ENCODE measurements at places on chromosomes 5 and 9.
A peak's percentile ranks its signal among the peaks of the same experiment; 100 is the strongest.

DNA sequence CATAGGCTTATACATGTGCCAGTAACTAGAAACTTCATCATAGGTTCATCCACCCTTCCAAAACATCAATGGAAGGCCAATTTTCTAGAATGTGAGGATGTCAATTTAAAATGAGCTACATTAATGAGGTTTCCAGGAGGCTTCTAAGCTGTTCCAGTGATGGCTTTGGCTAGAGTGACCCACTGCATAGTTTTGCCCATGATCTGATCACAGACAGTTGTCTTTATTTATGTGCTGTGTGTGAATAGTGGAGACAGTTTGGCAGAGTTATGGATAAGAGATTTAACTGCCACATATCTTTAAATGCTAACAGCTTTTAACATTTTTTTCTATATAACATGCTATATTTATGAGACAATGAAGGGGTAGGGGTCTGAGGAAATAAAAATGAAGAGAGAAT lies 139.0 kb upstream of the ZNF462 start:
- DNase-seq, result no peak

- DNase-seq, result no peak
Observed at GRCh38 chr5:147417135-147417813, 92.6 kb downstream of the DPYSL3 start.

GRCh38 chr9:121984726-121985402 lies 108.2 kb downstream of the TTLL11 start:
- no peak for DNase-seq

- DNase-seq, result no peak
Observed at GRCh38 chr5:37071487-37071886, 177.7 kb downstream of the CPLANE1 start.

GRCh38 chr5:27938989-27939388 lies 900.6 kb upstream of the CDH9 start:
- no peak for DNase-seq

DNA sequence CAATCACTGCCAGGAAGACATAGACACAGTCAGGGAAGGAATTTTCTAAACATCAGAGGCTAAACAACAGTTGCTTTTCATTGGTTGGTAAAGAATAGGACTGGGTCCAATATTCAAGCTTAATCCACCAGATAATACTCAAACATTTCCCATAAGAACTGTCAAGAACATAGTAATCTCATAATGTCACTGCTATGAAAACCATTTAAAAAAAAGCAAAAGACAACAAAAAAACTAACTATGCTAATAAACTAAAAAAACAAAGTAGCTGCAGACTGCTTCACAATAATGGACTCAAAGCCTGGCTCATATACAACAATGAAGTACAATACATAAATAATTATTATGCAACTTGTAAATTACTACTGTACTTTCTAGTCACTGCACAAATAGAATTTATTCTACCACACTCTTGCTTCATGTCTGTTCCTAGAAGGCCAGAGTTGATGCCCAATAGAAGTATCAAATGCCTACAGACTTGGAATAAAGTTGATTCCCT lies 148.7 kb downstream of the MLLT3 start:
- DNase-seq, result no peak

DNA sequence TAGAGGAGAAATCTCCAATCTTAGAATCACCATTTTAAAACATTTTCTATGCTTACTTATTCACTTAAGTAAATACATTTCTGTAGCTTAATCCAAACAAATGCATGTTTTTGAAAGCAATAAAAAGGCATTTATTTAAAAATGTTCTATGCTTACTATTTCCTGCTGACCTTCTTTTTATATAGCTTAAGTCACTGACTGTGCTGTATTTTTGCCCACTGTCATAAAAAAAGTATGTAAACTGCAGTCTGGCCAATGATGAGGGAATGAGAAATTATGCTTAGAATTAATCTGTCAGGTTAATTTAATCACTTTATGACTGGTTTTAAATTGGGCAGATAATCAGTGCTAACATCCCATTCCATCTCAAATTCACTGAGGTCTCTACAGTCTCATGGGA lies 20.1 kb downstream of the NUDT12 start:
- no peak for DNase-seq

DNA sequence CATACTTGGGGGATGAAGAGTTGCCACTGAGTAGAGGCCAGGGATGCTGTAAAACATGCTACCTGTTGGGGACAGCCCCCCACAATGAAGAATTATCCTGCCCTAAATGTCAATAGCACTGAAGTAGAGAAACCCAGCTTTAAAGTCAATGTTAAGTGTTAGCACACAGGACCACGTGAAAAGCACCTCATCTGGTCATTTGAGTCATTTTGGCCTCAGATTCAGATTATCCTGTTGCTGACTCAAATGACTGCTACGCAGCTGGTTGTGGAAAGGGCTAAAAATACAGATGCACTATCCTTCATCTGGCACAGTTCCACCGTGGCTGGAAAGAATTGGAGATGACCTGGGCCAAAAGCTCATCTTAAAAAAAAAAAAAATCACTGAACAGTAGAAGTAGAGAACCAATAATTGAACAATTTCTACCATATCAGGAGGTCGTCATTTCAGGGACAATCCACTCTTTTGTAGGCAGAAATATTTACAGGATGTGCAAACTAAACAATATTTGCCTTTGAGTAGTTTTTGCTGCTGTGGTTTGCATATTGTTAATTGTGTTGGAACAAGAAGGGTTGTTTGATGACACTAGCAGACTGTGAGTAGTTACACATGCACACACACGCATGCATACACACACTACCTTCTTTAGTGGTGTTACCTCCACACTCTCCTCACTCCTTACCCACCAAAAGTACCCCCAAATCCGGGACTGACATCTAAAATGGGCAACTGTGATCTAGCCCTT lies 195.3 kb upstream of the KLF9 start:
- DNase-seq, result no peak

GRCh38 chr5:151238303-151238741 lies 14.4 kb upstream of the CCDC69 start:
- DNase-seq, result no peak

- no peak for DNase-seq
Observed at GRCh38 chr9:124507880-124508423, 753 bp upstream of the NR5A1 start.

- DNase-seq, result no peak
Observed at GRCh38 chr9:84822589-84823233, 153.2 kb downstream of the NTRK2 start.

DNA sequence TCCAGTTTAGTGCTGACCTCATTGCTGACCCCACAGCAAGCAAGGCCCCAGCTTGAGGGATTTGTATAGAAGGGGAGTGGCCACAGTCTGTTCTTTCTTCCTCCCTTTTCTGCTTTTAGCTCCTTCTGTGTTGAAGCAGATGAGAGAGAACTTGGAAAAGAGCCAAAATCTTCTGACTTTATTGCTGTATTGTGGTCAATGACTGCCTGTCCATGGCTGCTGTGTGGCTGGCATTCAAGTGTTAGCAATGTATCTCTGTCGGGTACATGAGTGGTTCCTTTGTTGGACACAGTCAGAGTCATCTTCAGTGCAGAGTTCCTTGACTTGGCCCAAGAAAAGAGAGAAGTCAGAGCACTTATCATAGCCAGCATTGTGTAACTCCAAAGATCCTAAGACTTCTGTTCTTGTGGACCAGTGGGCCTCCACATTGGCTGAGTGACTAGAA lies 154.1 kb downstream of the LRRC70 start:
- no peak for DNase-seq

- no peak for DNase-seq
Observed at GRCh38 chr5:23649594-23649993, 142.2 kb downstream of the PRDM9 start.

- DNase-seq, result no peak
Observed at GRCh38 chr9:86219606-86220005, 39.9 kb downstream of the C9orf153 start.

- no peak for DNase-seq
Observed at GRCh38 chr9:136346927-136347465, 16.5 kb downstream of the DNLZ start.

- no peak for DNase-seq
Observed at GRCh38 chr9:38061326-38061977, 7.6 kb downstream of the SHB start.

DNA sequence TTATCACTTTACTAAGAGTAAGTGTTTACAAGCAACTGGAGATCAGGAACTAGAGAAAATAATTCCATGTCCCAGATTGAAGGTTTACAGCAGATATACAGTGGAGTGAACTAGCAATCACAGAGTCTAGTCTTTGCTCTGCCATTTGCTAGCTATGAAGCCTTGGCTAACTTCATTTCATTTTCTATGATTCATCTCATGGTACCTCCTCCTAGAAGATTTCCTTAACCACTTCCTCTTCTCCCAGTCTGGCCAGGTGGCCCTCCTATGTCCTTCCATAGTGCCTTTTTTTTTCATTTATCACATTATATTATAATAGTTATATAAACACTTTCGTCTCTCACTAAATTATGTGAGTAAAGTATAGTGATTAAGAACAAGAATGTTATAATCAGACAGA lies 52.1 kb downstream of the GRIA1 start:
- no peak for DNase-seq

DNA sequence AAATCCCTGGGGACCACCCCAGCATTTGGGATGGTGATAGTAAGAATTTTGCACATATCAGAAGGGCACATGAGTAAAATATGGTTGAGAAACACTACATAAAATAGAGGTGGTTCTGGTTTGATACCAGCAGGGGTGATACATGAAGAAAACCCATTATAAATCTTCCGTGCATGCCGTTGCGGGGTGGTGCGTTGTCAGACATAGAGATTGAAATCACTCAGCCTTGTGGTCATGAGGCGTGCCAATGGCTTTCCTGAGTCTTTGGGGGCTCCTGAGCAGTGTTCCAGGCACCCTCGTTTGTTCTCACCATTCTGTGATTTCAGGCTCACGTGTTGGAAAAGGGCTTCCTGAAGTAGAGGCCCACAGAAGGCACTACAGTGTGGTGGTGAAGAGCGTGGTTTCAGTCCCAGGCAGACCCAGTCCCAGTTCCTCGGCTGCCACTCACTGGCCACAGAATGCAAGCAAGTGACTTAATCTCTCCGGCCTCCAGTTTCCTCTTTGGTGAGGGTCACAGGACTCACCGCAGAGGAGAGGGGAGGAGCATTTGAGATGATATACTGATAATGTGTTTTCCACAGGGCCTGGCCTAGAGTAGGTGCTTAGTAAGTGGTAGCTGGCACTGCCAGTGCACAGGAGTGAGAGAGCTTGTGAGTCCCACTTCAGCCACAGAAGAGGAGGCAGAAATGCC lies 20.5 kb upstream of the GLRX start:
- peak; percentile 47 for DNase-seq

DNA sequence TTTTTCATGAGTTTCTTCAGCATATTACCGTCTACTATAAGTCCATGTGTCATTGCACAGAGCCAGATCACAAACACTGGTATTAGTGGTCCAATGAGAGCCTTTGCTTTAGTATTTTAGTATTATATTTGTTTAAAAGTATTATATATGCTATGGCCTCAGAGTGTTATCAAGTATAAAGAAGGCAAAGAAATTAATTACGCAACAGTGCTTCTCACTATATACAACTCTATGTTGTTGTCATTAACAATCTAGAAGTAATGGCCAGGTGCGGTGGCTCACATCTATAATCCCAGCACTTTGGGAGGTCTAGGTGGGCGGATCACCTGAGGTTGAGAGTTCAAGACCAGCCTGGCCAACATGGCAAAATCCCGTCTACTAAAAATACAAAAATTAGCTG lies 47.1 kb upstream of the RAPGEF6 start:
- no peak for DNase-seq

DNA sequence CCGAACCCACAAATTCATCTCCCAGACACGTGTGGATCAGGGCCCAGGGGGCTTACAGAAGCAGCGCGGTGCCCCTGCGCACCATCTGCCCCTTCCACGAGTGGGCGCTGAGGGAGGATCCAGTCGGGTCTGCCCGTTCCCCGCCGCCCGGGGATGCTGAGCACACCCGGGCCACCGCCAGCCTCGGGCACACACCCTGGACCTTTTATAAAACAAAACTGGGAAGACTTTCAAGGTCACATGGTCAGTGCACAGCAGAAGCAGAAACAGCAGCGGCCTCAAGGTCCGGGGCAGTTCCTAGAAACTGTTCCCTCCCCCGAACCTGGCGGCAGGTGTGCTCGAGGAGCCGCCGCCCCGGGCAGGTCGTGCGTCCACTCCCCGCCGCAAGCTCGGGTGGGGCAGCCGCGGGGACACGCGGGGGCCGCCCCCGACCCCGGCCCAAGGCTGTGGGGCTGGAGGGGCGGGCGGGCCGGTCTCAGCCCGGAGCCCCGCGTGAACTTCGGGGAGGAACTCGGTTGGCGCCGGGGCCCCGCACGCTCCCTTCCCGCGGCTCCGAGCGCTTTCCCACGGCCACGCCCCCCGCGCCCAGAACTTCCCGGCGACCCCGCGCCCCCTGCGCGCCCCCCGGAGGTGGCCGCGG lies 633 bp upstream of the PPP1R26 start:
- no peak for DNase-seq
